ENCODE measurements at places on chromosomes 3 and 15.

- no peak for DNase-seq
Observed at GRCh38 chr15:65275728-65276126, 11.0 kb downstream of the PARP16 start.

DNA sequence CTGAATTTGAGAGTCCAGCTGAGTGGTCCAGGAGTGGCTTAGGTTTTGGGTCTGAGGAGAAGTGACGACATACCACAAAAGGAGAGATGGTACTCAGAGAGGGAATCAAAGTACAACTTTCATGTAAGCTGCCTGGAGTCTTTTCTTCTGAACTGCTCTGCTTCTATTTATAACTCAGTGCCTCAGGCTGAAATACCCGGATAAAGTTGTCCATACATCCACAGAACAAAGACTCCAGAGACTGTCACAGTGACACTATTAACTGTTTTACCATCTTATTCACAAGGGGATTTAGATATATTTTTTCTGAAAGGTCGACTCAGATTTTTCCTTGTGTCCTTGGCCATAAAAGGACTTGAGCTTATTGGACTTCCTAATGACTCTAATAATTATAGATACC lies 264.3 kb upstream of the DNAJC19 start:
- no peak for DNase-seq

- DNase-seq = no peak
Observed at GRCh38 chr3:152835601-152836102, 721 bp downstream of the P2RY1 start.

GRCh38 chr3:126516936-126517290 lies 660 bp downstream of the UROC1 start:
- DNase-seq = no peak

DNA sequence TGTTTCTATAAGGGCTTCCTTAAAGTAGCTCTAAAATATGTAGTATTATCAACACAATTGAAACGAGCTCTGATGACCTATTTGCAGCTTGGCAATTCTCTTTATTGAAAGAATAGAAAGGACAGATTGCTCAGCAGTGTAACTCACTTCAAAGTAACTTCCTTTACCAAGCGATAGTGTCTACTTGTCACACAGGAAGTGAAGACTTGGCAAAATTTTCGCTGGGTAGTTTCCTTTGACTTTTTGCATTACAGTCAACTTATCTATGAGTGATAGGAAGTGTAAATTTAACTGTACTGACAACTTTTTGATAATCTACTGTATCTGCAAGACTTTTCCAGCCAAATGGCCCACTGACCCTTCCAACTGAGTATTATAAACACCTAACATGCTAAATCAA lies 22.8 kb downstream of the SLC9A9 start:
- DNase-seq = no peak

DNA sequence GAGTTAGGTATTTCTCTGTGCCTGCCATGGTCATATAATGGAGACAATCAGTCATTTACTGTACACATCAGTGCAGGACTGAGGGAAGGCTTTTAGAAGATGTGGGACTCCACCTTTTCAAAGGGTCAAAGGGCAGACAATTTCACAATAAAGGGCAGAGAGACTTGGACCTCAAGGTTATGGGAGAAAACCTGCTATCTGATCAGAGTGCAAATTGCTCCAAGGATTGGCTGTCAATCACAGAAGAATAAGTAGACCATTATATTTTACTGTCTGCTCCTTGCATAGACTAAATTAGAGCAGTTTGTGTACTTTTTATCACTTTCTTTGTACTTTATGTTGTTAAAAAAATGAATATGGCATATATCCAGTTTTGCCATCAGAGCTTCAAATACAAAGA lies 314.9 kb upstream of the ATP11B start:
- no peak for DNase-seq

DNA sequence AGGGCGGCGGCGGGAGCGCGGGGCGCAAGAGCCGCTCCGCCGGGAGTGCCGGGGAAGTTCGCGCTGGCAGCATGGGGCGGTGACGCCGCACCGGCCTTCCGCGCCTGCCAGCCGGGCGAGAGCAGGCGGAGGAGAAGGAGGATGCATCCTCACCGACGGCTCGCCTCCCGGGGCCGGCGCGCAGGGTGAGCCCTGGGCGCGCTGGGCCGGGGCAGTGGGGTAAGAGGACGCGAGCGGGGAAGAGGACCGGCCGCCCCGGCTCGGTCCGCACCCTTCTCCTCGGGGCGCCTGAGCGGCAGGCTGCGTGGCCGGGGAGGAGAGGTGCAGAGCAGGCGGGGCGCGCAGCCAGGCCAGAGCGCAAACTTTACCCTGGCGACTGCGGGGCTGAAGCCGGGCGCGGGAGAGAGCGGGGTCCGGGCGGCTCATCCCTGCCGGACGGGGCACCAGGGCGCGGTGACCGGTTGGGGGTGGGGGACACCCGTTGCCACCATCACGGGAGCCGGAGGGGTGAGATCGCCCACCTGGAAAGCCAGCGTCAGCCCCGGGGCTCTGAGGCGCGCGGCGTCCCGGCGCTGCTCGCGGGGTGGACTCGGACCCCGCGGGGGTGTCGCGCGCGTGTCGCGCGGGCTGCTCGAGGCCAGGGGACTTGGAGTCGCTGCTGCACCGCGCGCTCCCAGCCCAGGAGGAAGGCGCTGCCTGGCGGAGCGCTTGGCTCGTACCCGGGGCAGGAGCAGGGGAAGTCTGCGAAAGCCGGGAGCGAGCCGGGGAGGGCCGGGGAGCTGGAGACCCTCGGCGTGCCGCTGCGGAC lies 542 bp downstream of the GABRA5 start:
- no peak for DNase-seq

DNA sequence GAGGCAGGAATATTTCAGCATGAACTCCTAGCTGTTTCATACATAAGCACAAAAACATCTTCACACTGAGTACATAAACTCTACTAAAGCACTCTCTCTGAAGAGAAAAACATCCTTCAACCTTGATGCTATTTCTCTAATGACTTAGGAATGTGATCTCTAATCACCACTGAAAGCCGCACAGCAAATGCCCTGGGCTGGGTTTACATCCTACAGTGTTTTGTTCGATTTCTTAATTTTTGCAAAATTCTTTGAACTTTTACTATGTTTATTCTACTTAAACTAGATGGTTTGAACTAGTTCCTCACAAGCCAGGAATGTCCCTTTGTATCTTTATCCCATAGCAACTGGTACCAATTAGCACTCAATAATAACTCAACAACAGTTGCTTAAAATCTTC lies 130.9 kb upstream of the ABI3BP start:
- DNase-seq = no peak

DNA sequence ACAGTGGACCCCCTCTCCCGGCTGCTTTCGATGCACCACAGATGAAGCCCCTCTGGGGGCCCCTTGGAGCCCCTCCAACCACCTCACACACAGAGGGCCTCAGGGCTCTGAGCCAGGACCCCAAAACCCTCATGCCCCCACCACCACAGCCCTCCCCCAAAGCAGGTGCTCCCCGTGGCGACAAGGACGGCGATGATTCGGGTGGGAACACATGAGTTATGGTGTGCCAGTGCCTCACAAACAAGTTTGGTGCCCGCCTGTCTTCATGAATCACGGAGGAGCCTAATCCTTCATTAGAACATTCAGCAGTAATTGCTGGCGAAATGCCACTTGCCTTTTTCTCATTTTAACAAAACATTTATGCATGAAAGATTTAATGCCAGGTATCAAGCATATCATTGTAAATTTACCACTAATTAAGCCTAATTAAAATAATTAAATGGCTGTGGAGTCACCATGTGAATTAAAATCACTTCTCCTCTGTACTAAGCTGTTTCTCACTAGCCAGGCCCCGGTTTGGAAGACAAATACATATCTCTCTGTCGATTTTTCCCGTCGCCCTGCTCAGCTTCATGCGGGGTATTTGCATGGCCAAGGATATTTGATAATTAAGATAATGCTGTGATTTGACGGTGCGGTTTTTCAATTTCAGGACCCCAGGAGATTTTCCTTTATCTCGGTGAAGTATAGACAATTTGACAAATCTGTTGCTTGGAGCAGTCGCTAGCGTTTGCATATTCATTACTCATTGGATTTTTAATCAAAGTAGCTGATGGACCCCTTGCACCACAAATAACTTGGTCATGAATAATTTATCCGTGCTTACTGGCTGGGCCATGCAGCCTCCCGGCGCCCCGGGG lies 157.0 kb downstream of the TLE3 start:
- DNase-seq = no peak

DNA sequence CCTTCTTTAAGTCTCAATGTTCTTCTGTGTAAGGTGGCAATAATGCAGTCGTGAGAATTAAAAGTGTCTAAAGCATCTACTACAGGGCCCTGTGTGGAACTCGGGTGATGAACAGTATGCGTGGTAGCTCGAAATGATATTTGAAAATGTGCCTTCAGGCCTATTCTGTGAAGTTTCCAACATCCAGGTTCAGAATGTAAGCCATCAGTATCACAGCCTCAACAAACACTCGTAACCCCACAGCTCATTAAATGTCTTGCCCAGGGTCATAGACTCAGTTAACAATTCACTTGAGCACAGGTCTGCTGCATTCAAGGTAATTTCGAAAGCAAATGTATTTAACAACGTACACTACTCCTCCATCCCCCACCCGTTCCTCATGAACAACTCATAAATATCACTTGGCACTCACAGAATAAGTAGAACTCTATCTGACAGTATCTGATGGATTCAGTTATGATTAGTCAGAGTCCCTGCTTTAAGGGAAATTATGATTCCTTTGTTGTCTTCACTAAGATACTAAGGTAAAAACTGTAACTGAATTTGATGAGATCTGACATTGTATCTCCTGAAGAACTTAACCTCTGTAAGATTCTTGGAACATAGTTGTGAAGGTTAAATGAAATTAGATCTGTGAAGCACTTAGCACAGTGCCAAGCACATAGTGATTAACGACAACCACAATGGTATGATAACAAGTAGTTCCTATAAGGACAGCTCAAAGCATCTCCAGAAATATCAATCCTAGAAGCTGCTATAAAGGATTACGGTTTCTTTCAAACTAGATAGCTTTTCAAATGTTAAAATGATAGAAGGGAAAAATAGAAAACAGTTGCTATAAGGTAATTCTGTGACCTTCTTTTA lies 642.3 kb downstream of the TBL1XR1 start:
- no peak for DNase-seq

DNA sequence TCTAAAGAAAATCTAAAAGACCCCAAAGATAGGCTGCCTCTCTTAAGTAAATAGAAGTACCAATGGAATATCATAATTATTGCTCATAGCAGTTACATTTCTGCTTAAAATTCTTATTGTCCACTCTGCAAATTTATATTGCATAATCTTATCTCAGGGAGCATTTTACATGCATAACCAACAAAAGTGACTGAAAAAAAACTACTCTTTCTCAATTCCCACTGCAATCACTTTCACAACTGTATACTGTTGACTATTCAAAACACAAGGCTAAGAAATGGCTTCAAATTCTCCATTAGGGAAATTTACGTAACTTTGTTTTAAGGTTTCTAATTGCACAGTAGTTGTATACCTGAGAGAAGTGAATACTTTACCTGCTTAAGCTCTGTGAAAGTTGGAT lies 56.3 kb downstream of the HMG20A start:
- no peak for DNase-seq

GRCh38 chr3:14242490-14243311 lies 64.1 kb downstream of the LSM3 start:
- DNase-seq = no peak

- no peak for DNase-seq
Observed at GRCh38 chr3:26964836-26965235, 342.3 kb downstream of the LRRC3B start.

DNA sequence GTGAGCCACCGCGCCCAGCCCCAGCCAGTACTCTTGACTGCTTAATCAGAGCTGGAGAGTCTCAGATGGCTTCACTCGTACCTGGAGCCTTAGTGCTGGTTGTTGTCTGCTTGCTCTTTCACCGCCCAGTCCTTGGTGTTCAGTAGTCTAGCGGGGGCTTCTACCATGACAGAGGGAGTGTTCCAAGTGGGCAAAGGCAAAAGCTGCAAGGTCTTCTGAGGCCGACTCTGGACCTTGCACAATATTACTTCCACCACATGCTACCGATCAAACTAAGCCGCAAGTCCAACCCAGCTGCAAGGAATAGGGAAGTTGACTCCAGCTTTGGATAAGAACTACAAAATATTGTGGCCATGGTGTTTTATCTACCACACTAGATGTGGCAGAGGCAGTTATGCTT lies 6.6 kb downstream of the PARL start:
- no peak for DNase-seq

GRCh38 chr3:126098391-126098858 lies 14.5 kb upstream of the SLC41A3 start:
- no peak for DNase-seq

DNA sequence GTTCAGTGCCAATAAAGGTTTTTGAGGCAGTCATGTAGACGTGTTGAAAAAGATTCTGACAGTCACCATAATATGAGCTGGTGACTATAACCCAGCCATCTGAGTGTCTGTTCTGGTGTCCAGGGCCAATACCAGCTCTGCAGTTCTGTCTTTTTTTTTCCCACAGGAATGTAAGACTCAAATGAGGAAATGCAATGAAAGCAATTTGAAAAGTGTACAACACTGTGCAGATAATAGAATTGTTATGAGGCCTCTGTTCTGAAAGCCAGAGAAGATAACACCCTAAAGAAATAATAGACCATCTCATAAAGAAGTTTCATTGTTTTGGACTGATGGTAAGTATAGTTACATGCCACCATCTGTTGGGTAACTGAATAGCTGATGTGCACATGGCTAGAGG lies 57.1 kb downstream of the CLDN1 start:
- DNase-seq = no peak

- DNase-seq = no peak
Observed at GRCh38 chr3:50322386-50323091, at the start of gene HYAL2. TSS of gene HYAL2 (minus strand) at chr3:50322745. CDS start at chr3:50320489, 2,256 bp downstream.

DNA sequence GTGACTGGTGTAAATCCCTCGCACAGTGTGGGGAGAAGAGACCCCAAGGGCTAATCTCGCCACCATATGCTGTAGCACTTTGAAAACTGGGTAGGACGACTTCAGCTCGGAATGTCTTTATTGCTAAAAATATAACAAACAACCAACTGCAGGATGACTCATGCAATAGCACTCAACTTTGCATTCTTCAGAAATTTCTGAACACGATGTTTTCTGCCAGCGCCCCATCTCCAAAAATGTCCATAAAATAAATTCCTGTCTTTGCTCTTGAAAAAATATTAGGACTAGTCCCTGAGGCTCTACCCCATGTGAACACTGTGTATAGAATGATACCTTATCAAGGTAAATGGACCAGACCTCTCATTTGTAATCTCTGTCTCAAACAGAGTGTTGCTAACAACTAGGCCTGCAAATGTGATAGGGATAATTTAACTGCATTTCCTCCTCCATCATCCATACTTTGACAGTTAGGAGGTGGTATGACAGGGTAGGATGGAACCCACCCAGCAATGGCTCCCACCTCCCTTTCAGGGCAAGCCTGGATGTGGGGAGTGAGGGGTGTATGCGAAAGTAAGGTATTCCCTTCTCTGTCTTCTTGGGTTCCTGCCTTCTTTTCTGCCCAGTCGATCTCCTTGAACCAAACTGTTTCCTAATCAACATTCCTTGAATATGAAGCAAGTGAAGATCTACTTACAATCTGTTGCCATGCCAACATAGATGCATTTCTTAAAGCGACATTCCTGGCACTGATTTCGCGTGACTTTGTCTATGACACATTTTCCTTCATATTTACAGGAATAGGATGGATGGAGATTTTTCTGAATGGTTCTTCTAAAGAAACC lies 201.1 kb downstream of the NR1D2 start:
- DNase-seq = no peak
